Activated T-cell treated with anti-CD3 and anti-CD28 coated beads for 48 hours (primary cell): ENCODE measurements at places on chromosomes 3 and 15.

- DNase-seq, result no peak
Observed at GRCh38 chr3:28268989-28269388, 27.6 kb downstream of the CMC1 start.

DNA sequence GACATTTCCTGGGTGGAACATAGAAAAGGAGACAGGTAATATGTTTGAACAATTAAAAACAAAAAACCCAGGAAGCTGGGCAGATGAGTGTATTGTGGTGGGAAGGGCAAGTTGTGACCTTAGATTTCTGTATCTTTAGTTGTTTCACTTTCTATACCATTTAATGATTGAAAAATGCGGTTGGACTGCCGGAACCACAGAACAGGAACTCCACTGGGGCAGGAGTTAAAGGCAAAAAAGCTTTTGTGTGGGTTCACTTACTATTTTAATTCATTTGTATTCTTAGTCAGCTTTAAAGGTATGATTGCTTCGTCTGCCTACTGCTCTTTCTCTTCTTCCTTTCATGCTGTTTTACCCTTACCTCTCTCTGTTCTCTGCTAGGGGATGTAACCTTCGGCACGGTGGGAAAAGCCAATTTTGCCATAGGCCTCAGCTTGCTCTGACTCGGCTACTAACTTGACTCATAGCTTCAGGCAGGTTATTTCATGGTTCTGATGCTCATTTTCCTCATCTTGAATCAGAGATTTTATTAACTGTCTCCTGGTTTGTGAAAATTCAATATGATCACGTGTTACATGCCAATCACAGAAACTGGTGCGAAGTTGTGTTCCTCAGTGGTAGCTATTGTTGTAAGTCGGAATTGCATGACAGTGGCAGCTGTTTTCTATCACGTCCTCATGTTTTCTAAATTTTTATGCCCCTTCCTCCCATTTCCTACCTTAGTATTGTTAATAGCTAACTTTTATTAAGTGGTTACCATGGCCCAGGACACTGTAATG lies 1.6 kb upstream of the MCTP2 start:
- peak; percentile 39 for DNase-seq

DNA sequence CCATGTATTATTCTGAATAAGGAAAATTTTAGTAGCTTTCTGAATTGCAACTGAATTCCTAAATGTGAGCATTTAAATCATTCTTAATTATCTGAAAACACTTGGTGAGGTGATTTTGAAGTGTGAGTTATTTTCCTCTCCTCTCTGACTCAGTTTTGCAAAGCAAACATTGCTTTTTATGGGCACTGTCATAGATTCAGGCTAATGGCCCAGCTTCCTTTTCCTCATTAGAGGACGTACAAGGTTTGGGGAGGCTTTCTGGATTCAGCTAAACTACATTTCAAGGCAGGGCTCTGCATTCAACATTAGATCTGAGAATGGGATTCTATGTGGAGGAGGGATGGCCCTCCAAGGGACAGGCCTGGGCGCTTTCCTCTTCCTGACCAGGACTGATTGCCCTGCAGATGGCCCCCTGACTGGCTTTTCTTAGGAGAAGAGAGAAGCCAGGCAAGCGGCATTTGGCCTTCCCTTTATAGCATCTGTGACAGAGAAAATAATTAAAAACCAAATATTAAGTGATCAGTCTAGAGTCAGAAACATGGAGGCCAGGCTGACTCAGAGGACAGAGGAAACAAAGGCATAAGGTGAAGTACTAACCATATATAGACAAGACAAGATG lies 53.0 kb upstream of the STXBP5L start:
- no peak for DNase-seq

- DNase-seq, result no peak
Observed at GRCh38 chr15:62941699-62942098, 100.8 kb upstream of the TPM1 start.

- DNase-seq, result no peak
Observed at GRCh38 chr15:71581398-71581930, 228.9 kb upstream of the NR2E3 start.
